NCI-H748 treated with DMSO at 0.1 percent for 48 hours (cell line): ENCODE measurements at places on chromosomes 1 and 21.

DNA sequence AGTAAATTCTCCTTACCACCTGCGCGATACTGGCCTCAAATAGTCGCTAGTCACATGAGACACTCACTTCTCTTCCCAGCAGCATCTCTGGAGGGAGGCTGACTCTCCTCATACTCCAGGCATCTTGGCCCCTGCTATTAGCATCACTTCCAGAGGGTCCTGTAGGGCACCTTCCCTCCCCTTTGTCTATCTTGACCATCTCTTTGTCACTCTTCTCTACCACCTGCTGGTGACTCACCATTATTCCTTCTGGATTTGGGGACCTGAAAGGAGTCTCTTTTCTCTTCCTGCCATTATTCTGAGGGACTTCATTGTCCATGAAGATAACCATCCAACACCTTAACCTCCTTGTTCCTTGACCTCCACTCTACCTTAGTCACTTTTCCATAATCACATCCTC, 31.7 kb upstream of the GPR37L1 start:
- DNase-seq = no peak

- DNase-seq = no peak
Observed at GRCh38 chr1:67159233-67159632, 7.0 kb upstream of the IL23R start.

GRCh38 chr1:26191739-26192138, 1.3 kb downstream of the CATSPER4 start:
- DNase-seq = no peak

- DNase-seq = no peak
Observed at GRCh38 chr1:244154508-244154871, 103.4 kb downstream of the ZBTB18 start.

DNA sequence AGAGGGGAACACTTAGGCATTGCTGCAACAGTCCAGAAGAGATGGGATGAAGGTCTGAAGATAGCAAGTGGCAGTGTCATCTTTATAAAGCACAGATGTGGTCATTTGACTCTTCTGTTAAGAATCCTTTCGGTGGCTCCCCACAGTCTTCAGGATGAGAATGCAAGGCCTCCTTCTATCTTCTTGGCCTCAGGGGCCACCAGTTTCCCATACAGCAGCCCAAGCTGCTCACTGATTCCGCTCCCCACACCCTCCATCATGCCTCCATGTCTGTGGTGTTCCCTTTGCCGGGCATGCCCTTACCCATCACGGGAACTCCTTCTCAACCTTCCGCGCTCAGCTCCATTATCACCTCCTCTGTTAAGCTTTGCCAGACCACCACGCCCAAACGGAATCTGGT, 16.1 kb upstream of the MFSD2A start:
- DNase-seq = no peak

DNA sequence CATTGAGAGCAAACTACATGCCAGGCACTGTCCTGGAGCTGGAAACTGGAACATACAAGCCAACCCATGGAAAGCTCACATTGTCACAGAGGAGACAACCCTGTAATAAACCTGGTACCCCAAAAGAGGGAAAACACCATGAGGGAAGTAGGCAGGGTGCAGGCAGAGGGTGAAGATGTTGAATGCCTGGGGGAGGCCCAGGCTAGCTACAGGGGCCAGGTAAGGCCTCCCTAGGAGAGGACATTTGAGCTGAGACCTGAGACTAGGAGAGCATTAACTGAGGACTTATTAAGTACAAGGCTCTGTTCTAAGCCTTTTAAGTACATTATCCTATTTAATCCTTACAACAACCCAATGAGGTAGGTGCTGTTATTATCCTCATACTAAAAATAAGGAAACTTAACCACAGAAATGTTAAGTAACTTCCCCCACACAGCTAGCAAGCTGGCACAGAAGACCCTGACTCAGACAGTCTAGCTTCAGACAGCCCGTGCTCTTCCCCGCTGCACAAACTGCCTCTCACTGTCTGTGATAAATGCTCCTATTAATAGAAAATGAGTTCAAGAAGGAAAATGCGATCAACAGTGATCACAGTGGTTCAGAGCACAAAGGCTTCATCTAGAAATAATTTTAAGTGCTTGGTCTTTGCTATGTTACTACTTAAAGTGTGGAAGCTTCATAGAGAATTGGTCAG, 41.8 kb downstream of the ZNF281 start:
- DNase-seq = no peak

- DNase-seq = no peak
Observed at GRCh38 chr1:100762461-100762860, 42.9 kb downstream of the VCAM1 start.

GRCh38 chr1:117930173-117930447, 571 bp downstream of the WDR3 start:
- DNase-seq = no peak

GRCh38 chr1:206905295-206906164, 8.3 kb downstream of the IL24 start:
- no peak for DNase-seq

DNA sequence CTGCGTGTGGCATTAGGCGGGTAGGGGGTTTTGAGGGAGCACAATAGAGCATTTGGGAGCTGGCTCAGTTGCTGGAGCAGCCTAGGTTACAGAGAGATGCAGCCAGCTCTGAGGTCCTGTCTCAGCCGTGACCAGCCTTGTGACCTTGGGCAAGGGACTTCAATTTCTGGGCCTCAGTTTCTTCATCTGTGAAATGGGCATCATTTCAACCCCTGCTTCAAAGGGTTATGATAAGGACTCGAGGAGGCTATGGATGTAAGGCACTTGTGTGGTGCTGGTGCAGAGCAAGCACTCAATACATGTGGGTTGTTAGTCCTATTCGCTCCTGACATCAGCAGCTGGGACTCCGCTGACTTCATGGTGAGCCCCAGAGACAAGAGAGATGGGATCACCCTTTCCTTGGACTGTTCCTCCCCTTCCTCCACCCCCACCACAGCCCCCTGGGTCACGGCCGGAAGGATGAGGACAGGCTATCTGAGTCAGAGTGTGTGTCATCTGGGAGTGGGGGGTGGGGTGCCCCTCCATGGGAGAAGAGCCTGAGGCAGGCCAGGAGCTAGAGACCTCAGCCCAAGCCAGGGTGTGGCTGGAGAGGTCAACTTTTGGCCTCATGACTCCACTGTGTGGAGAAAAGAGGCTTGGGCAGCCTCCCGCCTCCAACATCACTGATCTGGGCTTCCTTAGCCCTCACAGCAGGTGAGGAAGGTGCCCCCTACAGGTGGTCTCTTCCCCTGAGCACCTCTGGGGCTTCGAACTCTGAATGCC, 71.4 kb upstream of the ZBTB40 start:
- no peak for DNase-seq

GRCh38 chr1:111895469-111895868, 94.0 kb downstream of the KCND3 start:
- DNase-seq = no peak

GRCh38 chr1:162357681-162358266, 18.9 kb downstream of the SPATA46 start:
- DNase-seq = peak; percentile 29

DNA sequence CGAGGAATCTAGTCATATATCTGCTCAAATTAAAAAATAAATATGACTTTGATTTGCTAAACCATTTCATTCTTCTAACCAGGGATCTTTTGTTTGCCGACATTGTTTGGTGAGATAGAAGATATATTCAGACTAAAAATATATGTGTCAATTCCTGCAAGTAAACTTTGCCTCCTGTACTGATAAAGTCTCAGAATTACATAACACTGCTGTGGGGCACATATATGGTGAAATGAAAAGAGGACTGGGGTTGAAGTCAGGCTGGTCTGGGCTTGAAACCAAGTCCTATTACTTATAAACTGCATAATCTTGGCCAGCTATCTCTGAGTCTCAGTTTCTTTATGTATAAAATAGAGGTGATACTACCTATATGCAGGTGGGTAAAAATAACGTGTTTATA, 9.8 kb downstream of the SCMH1 start:
- DNase-seq = no peak

DNA sequence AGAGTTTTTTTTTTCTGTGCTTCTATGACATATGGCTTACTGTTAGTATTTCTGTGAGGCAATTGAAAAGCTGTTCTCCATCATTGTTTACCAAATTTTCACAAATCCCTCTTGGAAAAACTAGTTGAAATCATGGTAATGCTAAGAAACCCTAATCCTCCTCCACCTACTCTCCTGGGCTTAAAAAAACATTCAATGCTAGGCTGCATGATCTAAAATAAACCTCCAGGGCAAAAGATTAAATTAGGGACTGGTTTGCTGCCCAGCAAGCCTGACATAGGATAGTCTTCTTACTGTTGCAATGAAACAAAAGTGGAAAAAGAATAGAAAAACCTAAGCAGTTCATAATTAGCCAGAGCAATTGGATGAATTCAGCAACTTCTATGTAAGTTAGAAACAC, 16.1 kb downstream of the C1orf52 start:
- no peak for DNase-seq

GRCh38 chr1:229227298-229227919, 43.5 kb upstream of the RAB4A start:
- peak; percentile 80 for DNase-seq

DNA sequence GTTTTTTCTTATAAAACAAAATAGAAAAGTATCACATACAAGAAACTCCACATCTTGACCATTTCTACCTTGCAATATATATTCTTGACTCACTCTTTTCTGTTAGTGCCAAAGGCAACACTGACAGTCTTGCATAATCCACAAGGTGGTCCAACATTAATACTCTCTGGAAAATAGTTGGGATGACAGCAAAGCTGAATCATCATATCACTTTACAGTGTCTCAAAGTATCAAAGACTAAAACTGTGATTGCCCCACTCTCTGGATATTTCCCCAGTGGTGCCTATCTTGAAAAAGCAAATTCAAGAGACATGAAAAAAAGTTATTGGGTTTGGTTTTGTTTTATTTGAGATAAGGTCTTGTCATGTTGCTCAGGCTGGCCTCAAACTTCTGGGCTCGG, 14.6 kb upstream of the TGFBR3 start:
- no peak for DNase-seq

DNA sequence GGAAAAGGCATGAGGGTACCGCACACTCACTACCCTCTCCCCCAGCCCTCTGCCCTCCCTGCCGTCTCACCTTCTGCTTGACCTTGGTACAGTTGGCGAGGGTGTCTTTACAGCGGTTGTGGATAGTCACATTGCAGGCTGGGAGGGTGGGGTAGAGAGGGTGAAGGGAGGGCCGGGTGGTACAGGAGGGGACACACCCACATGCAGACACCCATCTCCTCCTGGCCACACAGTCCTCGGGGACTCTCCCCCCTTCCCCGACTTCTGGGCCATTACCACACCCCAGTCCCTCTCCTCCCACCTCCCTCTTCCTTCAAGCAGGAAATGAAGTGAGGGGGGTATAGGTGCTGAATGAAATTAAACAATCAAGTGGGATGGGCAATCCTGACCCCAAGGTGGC, 11.6 kb downstream of the ARHGEF2 start:
- no peak for DNase-seq

DNA sequence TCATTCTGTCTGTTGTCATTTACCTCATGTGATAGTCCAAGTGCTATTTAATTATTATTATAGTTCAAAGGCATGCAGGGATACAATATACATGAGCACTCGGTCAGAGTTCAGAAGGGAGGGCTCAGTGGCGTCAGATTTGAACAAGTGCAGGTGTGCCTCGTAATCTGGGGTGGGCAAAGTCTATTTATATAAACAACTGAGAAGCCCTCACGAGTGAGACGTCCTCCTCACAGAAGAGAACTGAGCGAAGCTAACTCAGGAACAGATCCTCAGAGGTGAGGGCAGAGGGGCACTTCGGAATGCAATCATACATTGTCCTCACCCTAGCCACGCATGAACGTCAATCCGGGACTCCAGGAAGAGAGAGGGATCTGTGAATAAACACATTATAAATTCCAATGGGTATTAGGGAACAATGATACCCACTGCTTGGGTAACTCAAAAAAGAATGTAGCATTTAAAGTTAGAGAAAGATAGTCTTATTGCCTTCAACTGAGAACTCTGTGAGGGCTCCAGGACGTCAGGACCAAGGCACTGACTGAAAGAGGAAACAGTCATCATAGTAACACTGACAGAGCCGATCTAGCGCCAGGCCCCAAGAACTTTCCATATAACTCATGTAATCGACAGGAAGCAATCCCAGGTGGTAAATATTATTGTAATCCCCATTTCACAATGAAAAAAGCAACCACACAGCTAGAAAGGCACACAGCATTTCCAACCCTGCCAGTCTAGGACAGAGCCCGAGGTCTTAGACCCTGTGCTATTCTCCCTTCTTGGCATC, 127.1 kb upstream of the B3GALT2 start:
- DNase-seq = no peak

DNA sequence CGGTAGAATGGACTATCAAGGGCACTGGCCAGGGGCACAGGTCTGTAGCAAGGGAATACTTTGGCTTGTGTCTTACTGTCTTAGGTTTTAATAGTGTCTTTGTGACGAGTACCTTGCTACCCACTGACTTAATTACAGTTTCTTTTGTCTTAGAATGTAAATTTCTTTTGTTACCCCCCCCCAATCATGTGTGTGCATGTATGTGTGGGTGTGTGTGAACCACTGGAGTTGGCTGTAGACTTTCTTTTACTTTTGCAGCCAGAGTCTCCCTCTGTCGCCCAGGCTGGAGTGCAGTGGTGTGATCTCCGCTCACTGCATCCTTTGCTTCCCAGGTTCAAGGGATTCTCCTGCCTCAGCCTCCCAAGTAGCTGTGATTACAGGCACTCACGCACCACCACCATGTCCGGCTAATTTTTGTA, 61.8 kb upstream of the CLDN14 start:
- no peak for DNase-seq

- DNase-seq = no peak
Observed at GRCh38 chr1:223410036-223410435, 16.8 kb downstream of the CCDC185 start.
